ENCODE measurements at places on chromosomes 16 and 17. TPM values are rescaled to one million over a fixed set of nuclear protein-coding genes. Genes with fewer than 3 reads are reported as not detected.

SP6 gene
- not detected for total RNA-seq

SLFN12 gene
- 26.2 TPM for total RNA-seq

PLK1 gene
- 0.77 TPM for total RNA-seq

SHISA9 gene
- total RNA-seq, result not detected

MPO gene
- total RNA-seq, result not detected

KRT25 gene
- not detected for total RNA-seq

CCL4 gene
- total RNA-seq, result not detected

UNC13D gene
- total RNA-seq, result 1.5 TPM

PLLP gene
- total RNA-seq, result not detected

ATF7IP2 gene
- total RNA-seq, result 1.2 TPM

GPRC5C gene
- total RNA-seq, result 14.6 TPM

MT1M gene
- 58.8 TPM for total RNA-seq

IL32 gene
- 4.4 TPM for total RNA-seq

CLEC3A gene
- total RNA-seq, result not detected

EME1 gene
- total RNA-seq, result 0.51 TPM

SOCS7 gene
- 9.8 TPM for total RNA-seq

CTRB2 gene
- total RNA-seq, result not detected

ATP1B2 gene
- total RNA-seq, result 0.33 TPM

CRISPLD2 gene
- 37.0 TPM for total RNA-seq

KREMEN2 gene
- not detected for total RNA-seq

CCL3 gene
- not detected for total RNA-seq

MBTD1 gene
- total RNA-seq, result 13.7 TPM
